ENCODE measurements at places on chromosomes 6 and 20. TPM values are rescaled to one million over a fixed set of nuclear protein-coding genes. Genes with fewer than 3 reads are reported as not detected.

Gene FKBP1C
- not detected for total RNA-seq

Gene SYNGAP1
- 33.7 TPM for total RNA-seq

Gene RBL1
- total RNA-seq, result 1.9 TPM

Gene BPI
- total RNA-seq, result not detected

Gene EPPIN
- total RNA-seq, result not detected

Gene CLDN20
- not detected for total RNA-seq

Gene OPN5
- not detected for total RNA-seq

Gene PRICKLE4
- total RNA-seq, result 15.5 TPM

Gene AIF1
- total RNA-seq, result 1.7 TPM

Gene CAGE1
- total RNA-seq, result not detected

Gene OR2W1
- total RNA-seq, result not detected

Gene ARG1
- not detected for total RNA-seq

Gene MEP1A
- not detected for total RNA-seq

Gene PBOV1
- total RNA-seq, result not detected

Gene BPIFB1
- total RNA-seq, result not detected

Gene FAM83C
- not detected for total RNA-seq

Gene MCCD1
- not detected for total RNA-seq

Gene ZNF292
- total RNA-seq, result 19.1 TPM

Gene NRN1
- total RNA-seq, result 40.8 TPM

- no peak for DNase-seq
Observed at GRCh38 chr20:39398656-39399055, 436.5 kb downstream of the DHX35 start.

DNA sequence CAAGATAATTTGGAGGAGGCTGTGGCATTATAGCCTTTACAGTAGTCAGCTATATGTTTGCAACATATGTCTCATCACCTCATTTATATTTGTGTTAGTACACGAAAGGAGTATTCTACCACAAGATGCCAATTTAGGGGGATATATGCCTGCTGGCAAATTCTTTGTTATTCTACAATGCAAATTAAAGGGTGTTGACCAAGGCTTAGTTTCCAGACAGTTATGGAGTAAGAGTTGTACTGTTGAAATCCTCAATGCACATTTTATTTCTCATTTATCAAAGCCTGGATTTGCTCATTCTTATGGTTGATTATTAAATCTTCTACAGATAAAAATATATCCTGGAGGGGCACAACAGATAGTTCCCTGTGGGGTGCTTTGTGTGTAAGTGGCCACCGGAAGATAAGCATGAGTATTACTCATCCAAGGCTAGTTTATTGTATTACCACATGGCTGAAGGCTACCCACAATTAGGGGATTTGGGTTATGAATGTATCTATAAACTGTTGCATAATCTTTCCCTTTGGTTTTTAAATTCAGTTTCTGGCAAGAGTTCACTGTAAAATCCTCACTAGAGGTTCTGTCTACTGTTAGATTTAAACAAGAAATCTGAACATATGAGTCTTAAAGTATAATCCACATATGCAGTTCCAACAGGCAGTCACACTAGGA is 9.0 kb downstream of the CST9 start:
- DNase-seq, result no peak

- no peak for DNase-seq
Observed at GRCh38 chr6:39181333-39181732, 47.9 kb downstream of the KCNK5 start.

DNA sequence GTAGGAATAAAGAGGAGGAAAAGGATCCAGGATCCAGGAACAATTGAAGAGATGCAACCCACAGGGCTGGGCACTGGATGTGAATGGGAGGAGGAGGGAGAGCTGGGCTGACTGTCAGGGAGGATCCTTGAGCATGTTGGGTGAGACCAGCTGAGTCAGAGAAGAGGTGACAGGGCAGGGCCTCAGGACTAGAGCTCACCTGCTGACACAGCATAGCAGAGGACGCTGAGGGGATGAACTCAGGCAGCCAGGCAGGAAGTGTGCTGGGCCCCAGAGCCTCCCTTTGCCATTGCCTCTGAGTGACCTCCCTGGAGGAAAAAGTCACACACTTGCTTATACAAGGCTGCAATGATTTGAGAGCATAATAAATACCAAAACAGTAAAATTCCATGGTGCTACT is 72.3 kb downstream of the ZNF133 start:
- no peak for DNase-seq

GRCh38 chr20:881051-881782 is 34.9 kb downstream of the ANGPT4 start:
- no peak for DNase-seq

GRCh38 chr6:148591656-148592055 is 155.2 kb upstream of the UST start:
- no peak for DNase-seq

GRCh38 chr20:61845233-61845671 is 220.4 kb downstream of the TAF4 start:
- no peak for DNase-seq

GRCh38 chr20:17473659-17474058 is 57.5 kb downstream of the BFSP1 start:
- no peak for DNase-seq

- no peak for DNase-seq
Observed at GRCh38 chr6:151269321-151269995, 29.7 kb downstream of the AKAP12 start.

DNA sequence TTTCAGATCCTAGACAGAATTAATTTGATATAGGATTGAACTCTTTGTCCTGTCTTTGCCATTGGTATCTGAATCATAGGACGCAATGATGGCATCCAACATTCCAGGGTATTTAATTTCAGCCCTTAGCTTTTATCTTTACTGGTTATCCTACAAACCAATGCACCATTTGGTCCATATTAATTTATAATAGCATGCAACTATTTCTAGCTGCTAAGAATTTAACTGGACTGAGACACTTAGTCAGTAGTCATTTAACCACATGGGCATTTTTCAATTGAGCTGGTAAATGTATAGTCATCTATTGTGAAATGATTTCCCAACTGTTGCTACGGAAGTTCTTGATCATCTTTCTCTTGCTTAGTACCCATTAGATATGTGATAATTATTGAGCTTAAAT is 141.1 kb downstream of the CD164 start:
- DNase-seq, result no peak

DNA sequence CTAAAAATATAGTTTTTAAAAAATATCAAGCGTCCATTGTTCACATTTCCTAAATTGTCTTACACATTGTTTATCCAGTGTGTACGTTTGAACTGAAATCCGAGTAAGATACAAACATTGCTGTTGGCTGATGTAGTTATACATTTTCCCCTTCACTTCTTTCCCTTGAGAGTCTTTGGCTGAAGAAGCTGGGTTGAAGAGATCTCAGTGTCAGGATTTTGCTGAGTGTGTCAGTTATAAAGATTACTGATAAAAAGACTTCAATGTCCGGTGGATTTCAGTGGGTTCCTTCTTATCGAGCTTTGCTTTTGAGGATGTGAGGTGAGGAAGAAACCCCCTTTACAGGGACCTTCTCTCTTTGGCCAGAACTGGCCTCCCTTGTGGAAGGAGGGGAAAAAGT is 20.5 kb downstream of the RFPL4B start:
- no peak for DNase-seq

DNA sequence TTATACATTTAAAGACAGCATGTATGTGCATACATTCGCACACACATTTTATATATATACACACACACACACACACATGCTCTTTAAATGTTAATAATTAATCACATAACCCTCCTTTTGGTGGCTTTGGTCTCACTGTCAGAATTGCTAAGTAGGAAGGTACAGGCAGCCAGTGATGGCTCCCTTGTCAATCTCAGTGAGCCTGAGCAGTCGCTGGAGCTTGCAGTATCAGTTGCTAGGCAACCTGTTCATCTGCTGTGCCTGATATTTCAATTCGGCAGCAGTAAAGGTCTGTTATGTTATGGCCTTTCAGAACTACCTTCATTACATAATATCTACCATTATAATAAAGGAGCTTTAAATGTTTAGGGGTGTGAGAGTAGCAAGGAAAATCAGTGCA is 374.3 kb downstream of the LMBRD1 start:
- no peak for DNase-seq

GRCh38 chr20:62309947-62310756 is 7.4 kb downstream of the ADRM1 start:
- DNase-seq, result no peak

- DNase-seq, result no peak
Observed at GRCh38 chr20:56381501-56381900, 10.5 kb downstream of the AURKA start.

DNA sequence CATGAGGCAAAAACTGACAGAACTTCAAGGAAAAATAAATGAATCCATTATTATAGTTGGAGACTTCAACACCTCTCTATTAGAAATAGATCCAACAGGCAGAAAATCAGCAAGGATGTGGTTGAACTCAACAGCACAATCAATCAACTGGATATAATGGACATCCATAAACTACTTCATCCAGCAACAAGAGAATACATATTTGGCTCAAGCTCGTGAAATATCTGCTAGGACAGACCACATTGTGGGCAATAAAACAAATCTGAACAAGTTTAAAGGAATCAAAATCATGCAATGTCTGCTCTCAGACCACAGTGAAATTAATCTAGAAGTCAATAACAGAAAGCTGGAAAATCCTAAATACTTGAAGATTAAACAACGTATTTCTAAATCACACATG is 362.6 kb downstream of the CD109 start:
- no peak for DNase-seq

GRCh38 chr20:63073738-63074065 is 66.9 kb upstream of the BHLHE23 start:
- no peak for DNase-seq

DNA sequence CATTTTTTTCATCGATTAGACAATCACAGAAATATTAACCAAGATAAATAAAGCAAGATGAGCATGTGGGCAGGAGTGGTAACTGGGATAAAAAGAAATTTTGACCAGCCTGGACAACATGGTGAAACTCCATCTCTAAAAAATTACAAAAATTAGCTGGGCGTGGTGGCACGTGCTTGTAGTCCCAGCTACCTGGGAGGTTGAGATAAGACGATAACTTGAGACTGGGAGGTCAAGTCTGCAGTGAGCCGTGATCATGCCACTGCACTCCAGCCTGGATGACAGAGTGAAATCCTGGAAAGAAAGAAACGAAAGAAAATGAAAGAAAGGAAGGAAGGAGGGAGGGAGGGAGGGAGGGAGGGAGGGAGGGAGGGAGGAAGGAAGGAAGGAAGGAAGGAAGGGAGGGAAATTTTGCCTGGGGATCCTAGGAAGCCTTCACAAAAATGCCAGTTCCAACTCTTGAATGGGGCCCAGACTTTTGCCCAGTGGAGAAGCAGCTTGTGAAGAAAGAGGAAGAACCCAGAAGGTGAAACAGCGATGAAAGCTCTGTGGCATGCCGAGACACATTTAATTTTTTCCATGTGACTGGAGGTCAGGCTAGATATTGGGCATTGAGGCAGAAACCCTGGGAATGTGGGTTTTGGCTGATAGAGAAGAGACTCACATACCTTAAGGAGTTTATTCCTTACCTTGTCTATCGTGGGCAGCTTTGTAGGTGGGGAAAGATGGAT is 20.3 kb downstream of the CCDC170 start:
- no peak for DNase-seq

- DNase-seq, result no peak
Observed at GRCh38 chr20:20363434-20363798, 4.5 kb upstream of the INSM1 start.

GRCh38 chr20:18412221-18412901 is 54.5 kb downstream of the DZANK1 start:
- no peak for DNase-seq

DNA sequence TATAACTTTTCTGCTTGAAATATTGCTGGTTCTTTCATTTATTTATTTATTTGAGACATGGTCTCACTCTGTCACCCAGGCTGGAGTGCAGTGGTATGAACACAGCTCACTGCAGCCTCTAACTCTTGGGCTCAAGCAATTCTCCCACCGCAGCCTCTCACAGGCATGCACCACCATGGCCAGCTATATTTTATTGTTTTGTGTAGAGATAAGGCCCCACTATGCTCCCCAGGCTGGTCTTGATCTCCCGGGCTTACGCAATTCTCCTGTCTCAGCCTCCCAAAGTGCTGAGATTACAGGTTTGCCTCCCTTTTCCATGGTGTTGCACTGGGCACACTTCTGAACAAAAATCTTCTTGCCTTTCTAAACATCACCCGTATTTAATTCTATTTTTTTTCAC is 39.1 kb upstream of the RNGTT start:
- no peak for DNase-seq

DNA sequence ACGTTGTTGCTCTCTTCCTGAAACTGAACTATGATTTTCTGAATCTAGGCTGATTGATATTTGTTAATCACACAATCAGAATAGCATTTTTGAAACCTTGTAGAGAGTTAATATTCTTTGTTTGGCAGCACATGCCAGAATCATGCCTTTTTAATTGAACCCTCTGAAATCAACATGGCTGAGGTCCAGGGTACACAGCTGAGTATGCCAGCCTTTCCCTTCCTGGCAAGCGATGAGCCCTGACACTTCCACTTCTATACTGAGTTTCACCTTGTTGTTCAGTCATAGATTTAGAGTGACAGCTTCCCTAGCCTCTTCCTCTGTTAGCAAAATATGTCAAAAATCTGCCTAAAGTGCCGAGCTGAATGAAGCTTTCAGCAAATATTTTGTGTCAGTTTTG is 6.8 kb downstream of the HDDC2 start:
- DNase-seq, result no peak

- no peak for DNase-seq
Observed at GRCh38 chr6:99530627-99531026, 15.4 kb upstream of the USP45 start.

GRCh38 chr6:21185861-21186478 is 407.6 kb upstream of the SOX4 start:
- DNase-seq, result no peak

DNA sequence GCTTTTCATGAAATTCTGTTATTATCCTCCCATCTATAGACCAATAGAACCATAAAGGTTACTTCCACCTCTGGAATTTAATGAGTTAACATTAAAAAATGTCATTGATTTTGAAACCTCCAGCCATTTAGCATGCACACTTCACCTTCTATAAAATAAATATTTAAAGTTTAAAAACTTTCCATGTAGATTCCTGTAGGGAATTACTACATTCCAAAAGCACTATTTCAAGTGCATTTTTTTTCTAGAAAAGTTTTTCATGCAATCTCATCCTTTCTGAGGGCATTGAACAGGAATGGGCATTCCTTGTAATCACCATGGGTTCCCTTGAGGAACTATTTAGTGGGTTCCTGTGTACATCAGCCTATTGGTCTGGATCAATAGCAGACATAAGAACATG is 253.8 kb upstream of the RIN2 start:
- DNase-seq, result no peak

DNA sequence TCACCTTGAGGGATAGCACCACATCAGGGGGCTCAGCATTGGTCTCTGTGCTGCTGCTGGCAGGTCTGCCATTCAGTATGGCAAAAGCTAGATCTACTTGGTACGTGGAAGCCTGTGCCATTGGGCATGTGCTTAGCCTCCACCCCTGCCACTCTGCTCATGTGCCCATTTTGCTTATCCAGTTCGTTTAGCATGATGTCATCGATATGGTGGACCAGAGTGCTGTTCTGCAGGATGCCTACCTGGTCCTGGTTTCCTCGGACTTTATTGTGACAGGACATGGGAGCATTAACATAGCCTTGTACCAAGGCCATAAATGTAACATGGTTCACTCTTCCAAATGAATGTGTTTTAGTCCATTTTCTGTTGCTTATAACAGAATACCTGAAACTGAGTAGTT is 67.4 kb upstream of the BMP6 start:
- DNase-seq, result no peak

- DNase-seq, result peak; percentile 37
Observed at GRCh38 chr20:35699127-35699956, at the start of the genes NFS1 and ROMO1. Gene NFS1, minus strand, starts transcription at chr20:35699352. Its CDS starts 64 bp downstream, at chr20:35699288. Gene ROMO1, plus strand, starts transcription at chr20:35699405. Its CDS starts 228 bp downstream, at chr20:35699633.

Data from ascending aorta (tissue), 2 donors.